Brain (organoid and tissue), 16 donors: ENCODE measurements at places on chromosomes 7 and 10.

DNA sequence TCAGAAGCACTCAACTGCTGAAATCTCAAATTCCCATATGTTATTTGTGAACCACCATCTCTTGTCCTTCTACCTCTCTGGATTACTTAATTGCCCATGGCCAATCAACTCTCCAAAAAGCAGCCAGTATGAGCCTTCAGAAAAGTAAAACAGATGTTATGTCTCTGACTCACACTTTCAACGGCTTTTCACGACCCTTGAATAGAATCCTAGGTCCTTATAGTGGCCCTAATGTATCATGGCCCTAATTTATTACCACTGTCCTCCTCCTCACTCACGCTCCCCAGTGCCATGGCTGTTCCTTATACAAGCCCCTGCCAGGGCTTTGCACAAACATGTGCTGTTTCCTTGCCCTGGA is 20.0 kb downstream of the ZNF438 start:
- DNase-seq = no peak

GRCh38 chr7:6228361-6229229 is 43.8 kb downstream of the CYTH3 start:
- no peak for DNase-seq

GRCh38 chr10:58356756-58357155 is 21.9 kb downstream of the UBE2D1 start:
- no peak for DNase-seq

- DNase-seq = no peak
Observed at GRCh38 chr7:145884716-145885514, 231.7 kb upstream of the CNTNAP2 start.

GRCh38 chr7:69898189-69898588 is 299.9 kb downstream of the AUTS2 start:
- DNase-seq = no peak

- DNase-seq = no peak
Observed at GRCh38 chr10:50044941-50045664, 22.7 kb upstream of the WASHC2A start.
